NCI-H774 (cell line): ENCODE measurements at places on chromosomes 2 and 18.

DNA sequence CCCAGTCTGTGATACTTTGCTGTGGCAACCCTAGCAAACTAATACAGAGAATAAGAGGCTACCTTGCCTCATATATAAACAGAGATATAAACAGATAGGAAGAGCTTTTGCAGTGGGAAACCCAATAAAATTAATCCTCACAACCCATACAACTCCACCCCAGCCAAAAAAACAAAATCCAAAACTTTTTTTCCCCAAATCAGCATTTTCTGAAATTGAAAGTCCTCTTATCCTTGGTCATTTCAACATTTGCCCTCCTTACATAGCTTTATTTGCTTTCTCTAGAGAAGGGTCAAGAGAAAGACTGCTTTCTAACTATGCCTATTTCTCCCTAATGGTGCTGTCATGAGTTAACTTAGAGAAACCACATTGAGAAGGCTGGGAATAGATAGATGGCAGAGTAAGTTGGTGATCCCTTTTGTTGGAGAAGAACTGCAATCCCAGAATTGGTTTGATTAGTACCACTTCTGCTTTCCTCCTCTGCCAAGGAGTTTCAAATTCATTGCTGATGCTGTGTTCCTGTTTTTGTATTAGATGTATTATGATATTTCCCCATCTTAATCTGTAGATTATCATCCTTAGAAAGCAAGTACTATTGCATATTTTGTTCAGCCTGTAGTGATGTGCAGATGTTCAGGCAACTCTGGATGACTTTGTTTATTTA, 76.5 kb upstream of the B3GNT2 start:
- no peak for DNase-seq

DNA sequence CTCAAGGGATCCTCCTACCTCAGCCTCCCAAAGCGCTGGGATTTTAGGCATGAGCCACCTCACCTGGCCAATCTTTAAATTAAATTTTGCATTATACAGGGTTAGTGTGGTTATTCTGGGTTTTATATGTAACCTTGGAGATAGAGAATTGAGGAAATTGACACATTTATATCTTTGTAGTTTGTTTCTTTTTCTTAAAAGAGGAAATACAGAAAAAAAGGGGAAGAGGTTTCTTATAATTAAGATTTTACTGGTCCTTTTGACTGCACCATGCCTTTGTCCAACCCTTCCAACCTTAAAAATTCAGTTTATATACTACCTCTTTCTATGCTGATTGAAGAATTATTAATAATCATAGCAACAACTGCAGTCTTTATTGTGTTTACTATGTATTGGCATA, 210.1 kb upstream of the STON1 start:
- no peak for DNase-seq

DNA sequence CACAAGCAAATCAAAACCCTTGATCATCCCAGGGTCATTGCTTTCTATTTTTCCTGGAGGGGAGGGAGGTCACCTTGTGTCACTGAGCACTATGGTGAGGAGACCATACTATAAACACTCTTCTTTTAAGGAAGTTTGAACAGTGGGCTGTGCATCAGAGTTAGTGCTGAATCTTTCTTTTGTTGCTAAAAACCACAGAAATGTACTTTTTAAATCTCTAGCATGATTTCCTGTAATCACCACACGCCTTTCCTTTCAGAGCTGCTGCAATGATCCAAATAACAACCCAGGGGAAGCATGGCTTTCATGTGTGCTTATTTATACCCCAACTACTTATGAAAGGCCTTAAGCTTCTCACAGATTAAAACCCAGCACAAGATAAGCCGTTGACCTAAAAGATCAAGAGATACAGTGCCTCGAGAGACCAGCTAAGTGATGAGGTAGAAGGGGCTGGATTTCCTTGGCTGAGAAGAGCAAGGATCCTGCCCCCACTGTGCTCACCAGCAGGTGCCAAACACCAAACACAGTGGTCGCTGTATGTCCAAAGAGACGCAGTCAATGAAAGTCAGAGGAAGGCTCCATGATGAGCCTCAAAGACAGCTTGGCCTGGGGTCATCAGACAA, 34.7 kb downstream of the TRABD2A start:
- DNase-seq, result no peak

- DNase-seq, result no peak
These were observed 32.6 kb upstream of the NPC1 start for GRCh38 chr18:23618862-23619387.

DNA sequence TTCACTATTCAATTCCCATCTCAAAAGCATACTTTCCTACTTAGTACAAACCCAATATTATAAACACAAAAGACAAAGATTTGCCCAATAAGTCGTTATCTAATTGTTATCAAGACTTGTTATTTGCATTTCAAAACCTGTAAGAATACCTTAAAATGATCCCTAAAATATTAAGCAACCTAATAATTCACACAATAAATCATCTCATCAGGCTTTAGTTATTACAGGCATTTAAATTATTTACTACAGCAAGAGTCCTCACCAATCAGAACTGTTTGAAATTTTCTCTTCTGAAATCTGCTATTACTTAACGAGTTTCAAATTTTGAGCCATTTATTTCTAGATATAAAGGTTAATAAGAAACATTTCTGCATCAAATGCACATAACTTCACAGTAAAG, 1.6 kb downstream of the CCDC88A start:
- DNase-seq, result no peak

GRCh38 chr18:76991021-76991688, 141.4 kb downstream of the MBP start:
- no peak for DNase-seq

- DNase-seq, result no peak
These were observed 21.3 kb upstream of the TCF7L1 start for GRCh38 chr2:85111819-85112281.

DNA sequence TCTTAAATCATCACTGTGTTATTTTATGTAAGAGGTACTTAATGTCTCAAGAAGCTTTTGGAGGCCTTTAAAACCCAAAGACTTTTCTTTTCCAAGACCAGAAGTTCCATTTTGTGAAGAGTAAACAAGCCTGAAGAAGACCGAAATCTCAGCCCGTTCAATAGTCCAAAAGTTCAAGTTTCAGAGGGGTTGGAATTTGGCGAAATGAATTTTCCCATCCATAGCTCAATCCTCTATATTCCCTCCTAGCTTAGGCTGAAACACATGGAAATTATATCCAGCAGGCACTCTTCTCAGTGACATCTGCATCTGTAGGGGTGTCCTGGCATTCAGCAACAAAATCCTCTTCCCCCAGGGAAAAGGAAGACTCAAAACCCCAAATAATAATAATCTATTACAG, 344.6 kb downstream of the ARHGAP15 start:
- no peak for DNase-seq

GRCh38 chr18:13376841-13377351, 158.3 kb downstream of the LDLRAD4 start:
- no peak for DNase-seq

DNA sequence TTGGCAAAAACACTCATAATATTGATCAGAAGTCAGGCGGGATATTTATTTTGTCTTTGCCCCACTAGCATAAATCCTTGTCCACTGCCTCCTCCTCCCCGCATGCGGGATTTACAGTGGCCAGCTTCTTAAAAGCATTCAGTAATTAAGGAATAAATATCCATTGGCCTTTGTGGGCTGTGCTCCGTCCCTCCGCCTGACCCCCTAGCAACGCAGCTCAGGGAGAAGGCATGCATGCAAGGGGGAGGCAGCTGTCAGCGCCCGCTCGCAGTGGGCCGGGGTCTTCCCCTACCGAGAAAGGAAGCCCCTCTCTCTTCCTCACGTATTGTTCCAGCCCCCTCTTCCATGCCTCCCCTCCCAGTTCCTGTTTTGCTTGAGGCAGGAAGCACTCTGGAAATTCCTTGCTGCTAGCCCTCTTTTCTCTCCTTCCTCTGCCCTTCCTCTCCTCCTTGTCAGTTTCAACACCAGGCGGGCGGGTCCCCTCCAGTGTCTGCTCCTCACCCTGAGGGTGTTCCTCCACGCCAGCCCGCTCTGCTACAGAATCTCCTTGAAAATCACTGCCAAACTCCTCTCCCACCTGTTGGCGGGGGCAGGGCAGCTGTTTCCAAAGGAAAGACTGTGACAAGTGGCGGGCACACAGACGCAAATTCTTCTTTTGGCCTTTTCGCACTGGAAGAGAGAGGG, 60.1 kb downstream of the GBX2 start:
- no peak for DNase-seq

- DNase-seq, result no peak
These were observed 322.2 kb downstream of the SLC8A1 start for GRCh38 chr2:40129725-40130124.

DNA sequence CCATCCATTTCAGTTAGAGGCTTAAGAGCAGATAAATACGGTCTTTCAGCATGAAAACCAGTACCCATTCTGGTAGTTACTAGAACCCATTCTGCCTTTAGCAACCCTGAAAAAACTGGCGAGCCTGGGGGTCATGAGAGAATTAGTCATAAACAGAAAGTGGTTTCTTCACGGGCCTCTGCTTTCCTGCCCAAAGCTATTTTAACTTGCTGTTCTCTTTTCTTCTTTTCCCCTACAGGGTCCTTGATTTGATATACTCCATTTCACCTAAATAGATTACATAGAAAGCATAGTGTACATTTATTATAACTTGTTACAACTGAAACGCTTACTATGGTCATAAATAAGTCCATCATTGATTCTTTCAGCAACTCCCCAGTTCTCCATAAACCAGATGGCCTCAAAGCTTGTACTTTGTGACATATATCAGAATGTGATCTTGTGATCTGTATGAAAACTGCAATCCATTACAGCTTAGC, 48.3 kb downstream of the WDFY1 start:
- no peak for DNase-seq

GRCh38 chr2:219713110-219713509, 85.7 kb downstream of the SLC4A3 start:
- DNase-seq, result no peak

DNA sequence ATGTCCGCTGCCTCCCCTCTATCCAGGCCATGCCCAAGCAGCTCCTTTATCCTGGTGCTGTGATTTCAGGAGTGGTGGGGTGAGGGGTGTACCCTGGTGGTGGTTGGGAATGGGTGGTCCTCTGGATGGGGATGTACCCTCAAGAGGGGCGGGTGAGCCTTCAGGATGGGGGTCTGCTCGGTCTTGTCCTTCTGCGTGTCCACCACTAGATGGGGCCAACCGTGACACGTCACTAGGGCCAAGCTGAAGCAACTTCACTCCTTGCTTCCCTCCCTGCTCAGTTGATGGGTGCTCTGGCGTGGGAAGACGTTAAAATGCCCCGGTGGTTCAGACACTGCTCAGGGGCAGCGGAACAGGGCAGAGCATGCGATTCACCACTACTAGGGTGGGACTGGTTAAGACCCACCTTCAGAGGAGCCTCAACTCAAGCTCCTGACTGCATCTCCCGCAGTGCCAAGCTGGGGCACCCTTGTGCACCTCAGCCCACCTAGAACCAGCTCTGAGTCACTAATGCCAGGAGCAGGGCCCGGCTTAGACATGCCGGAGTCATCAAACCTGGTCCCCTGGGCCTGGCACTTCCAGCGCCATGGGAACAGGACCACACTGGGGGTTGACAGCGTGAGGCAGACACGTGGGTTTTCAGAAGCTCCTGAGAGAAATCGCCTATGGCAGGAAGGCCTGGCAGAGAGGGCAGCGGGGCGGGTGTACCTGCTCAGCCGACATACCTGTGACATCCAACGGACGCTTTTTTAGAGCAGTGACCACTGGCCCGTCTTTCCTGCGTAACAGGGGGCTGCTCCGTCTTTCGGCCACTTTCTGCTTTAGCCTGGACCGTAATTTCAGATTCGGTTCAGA, 256.7 kb downstream of the HDAC4 start:
- no peak for DNase-seq

DNA sequence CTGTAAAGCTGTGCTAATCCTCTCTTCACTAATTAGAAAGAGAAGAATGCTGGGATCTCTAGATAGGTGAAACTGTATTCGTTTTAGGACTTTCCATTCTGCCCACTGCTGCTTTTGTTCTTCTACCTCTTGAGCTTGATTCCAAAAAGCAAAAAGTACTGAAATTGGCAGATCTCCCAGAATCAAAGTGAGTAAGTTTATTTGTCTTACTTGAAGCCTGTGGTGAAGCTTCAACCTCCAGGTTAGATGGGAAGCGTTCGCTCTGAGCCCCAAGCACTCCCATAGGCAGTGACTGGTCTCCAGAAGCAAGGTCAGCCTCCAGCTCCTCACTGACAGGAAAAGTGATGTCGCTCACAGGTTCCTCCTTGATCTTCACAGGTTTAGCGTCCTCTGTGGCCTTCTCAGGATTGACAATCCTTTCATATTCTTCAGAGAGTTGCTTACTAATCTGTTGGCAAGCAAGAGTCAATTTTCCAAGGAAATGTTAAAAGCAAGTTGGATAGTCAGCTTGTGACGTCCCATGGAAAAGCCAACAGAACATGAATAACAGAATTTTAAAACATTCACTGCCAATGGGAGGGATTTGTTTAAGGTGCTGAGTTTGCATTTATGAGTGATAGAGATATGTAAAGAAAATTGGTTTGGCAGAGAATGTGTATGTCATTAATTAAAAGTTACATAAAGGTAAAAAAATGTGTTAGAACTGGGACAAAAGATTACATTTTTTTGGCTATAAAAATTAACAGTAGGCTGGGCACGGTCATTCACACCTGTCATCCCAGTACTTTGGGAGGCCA, 8.1 kb downstream of the SUPT7L start:
- DNase-seq, result no peak

GRCh38 chr2:75709297-75709696, 1.4 kb downstream of the GCFC2 start:
- no peak for DNase-seq

DNA sequence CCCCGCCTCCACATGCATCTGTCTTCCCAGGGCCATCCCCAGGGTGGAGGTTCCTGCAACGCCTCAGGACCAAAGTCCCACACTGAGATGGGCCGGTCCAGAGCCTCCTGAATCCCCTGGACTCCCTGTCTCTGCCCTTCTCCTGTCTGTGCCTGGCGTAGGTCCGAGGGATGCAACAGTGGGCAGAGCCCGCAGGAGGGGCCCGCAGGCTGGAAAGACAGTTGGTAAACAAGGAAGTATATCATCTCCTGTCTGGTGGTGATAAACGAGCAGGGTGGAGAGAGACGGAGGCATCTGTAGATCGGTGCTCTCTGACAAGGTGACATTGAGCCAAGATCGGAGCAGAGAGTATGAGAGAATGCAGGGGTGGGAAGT, 72.6 kb upstream of the RAB6C start:
- DNase-seq, result no peak

- peak; percentile 84 for DNase-seq
These were observed 762 bp upstream of the GAD1 start for GRCh38 chr2:170815746-170816503.

DNA sequence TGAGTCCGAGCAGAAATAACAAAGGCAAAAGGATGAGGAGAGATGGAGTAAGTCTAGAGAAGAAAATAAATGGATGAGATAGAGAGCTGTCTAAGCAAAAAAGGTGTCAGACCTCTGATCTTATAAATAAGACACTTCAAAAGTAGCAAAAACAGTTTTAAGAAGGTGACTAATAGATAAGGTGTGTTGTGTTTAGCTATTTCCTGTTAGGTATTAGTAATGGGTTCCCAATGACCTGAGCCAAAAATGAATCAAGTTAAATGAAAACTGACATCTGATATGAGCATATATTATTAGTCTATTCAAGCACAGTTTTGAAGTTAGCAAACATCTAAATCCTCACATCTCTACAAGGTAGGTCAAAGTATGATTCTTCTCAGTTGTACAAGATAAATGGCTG, 10.6 kb downstream of the SUPT7L start:
- no peak for DNase-seq
